ENCODE measurements at places on chromosomes 5 and 9. TPM values are rescaled to one million over a fixed set of nuclear protein-coding genes. Genes with fewer than 3 reads are reported as not detected.

Gene STARD4
- 36.3 TPM for total RNA-seq

Gene POU5F2
- total RNA-seq: 0.43 TPM

Gene IL17B
- not detected for total RNA-seq

Gene CD72
- total RNA-seq: 1.9 TPM

Gene GLRA1
- not detected for total RNA-seq

Gene RANBP3L
- under 0.01 TPM for total RNA-seq

Gene IRX1
- total RNA-seq: 0.09 TPM

Gene TMED7
- 85.0 TPM for total RNA-seq

Gene GRXCR2
- not detected for total RNA-seq

Gene SLC6A3
- total RNA-seq: not detected

Gene DAB2
- 79.3 TPM for total RNA-seq

Gene LCN2
- not detected for total RNA-seq

Gene RAB14
- total RNA-seq: 20.5 TPM

Gene THBS4
- total RNA-seq: 1.6 TPM

Gene ADGRD2
- not detected for total RNA-seq

Gene ASTN2
- 14.7 TPM for total RNA-seq

Gene RUFY1
- total RNA-seq: 63.9 TPM

Gene SLC34A3
- total RNA-seq: not detected

Gene ZNF883
- 2.4 TPM for total RNA-seq

Gene PKD2L2
- total RNA-seq: not detected

Gene FOXI1
- total RNA-seq: not detected

Gene IL12B
- total RNA-seq: under 0.01 TPM

Gene SPINK4
- not detected for total RNA-seq

Gene SHOC1
- total RNA-seq: not detected

Gene MARCOL
- not detected for total RNA-seq

Gene IFNA21
- total RNA-seq: not detected

Gene MSH3
- total RNA-seq: 12.9 TPM
